Stimulated activated CD8-positive, alpha-beta memory T cell treated with anti-CD3 and anti-CD28 coated beads, Interleukin-7, amount 100 ng/mL, for 1 hour (primary cell): ENCODE measurements at places on chromosomes 2 and 18.

GRCh38 chr2:174334781-174335251 is at the start of gene SP9:
SP9 (plus strand) TSS chr2:174334954; CDS start chr2:174335093, 139 bp downstream.
- no peak for DNase-seq

DNA sequence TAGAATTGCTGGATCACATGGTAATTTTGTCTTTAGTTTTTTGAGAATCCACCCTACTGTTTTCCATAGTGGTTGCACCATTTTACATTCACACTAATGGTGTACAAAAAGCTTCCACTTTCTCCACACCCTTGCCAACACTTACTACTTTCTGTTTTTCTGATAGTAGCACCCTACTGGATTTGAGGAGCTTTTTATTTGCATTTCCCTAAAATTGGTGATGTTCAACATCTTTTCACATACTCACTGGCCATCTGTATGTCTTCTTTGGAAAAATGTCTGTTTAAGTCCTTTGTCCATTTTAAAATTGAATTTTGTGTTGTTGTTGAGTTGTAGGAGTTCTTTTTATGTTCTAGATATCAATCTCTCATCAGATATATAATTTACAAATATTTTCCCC is 3.5 kb downstream of the POLR1A start:
- no peak for DNase-seq

- no peak for DNase-seq
Observed at GRCh38 chr2:41686156-41686555, 361.7 kb upstream of the PKDCC start.

- DNase-seq = no peak
Observed at GRCh38 chr2:146312899-146313298, 1531.9 kb upstream of the ACVR2A start.

GRCh38 chr18:3839581-3839981 is 389.6 kb downstream of the TGIF1 start:
- no peak for DNase-seq

- no peak for DNase-seq
Observed at GRCh38 chr18:446941-447560, 53.5 kb downstream of the COLEC12 start.

GRCh38 chr2:67393237-67393636 is 3.9 kb upstream of the ETAA1 start:
- DNase-seq = no peak

DNA sequence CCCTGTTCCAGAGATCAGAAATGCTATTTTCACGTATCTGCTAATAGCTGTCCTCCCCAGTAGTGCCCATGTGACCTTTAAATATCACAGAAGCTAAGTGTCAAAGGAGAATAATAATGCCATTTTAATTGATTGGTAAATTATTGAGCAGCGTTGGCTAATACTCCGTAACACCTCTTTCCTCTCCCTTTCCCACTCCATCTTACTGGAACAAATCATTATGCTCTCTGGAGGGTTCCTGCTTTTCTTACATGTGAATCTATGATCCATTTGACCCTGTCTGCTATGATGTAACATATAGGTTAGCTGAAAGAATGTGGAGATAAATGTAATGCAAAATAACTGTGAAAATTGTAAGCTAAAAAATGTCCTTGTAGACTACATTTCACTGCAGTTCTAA is 383.6 kb upstream of the GYPC start:
- DNase-seq = no peak

GRCh38 chr2:12725233-12726187 is 8.8 kb downstream of the TRIB2 start:
- DNase-seq = no peak

- no peak for DNase-seq
Observed at GRCh38 chr2:60334610-60335009, 218.8 kb downstream of the BCL11A start.

GRCh38 chr2:109279243-109279860 is 150.3 kb downstream of the SH3RF3 start:
- no peak for DNase-seq

DNA sequence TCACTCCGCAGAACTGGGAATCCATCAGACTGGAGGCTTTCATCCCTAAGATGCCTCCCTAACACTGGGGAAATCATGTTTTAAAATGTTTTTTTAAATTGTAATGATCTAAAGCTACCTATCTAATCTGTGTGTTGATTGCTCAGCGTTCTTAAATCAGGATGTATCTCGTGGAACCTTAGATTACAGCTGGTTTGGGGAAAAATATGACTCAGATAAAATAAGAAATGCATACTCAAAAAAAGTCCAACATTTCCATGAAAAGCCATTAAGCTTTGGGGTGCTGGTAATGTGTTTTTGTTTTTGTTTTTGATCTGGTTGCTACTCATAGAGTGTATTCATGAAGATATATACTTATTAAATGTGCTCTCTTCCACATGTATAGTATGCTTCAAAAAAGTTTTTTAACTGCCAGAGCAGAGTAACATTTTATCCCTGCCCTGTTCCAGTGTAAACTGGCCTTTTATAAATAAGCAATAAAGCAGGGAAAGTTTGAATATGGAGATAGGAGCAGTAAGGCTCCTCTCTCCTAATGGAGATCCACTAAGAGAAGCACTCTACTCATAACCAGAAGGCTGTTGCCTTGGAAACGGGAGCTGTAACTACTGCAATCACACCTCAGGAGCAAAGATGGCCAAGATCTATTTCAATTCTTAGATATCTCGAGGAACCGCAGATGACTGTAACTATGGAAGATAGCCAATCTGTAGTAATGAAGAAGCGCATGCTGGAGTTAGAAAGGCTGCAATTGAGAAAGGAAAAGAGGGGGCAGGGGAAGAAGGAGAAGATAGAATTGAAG is 41.6 kb downstream of the ANKRD44 start:
- DNase-seq = no peak

- no peak for DNase-seq
Observed at GRCh38 chr2:240584486-240585031, 2.0 kb upstream of the CAPN10 start.

DNA sequence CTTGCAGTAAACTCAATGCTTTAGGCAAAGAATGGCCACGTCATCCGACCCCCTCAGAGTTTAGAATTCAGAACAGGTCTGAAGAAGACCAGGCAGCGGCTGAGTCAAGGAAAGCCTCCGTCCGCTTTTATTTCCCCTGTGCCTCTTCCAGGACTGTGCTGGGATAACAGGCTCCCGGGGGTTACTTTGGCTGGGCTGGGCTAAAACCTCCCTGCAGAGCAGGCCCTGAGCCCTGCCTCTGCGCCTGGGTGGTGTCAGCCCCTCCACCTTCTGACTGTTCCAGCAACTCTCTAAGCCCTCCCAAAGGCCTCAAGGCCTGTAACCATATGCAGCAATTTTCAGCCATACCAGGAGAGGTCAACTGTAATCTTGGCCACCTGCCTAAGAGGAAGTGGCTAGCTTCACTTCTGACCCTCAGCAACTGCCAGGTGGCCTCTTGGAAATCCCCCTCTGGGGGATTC is 166.5 kb downstream of the RPIA start:
- no peak for DNase-seq

- no peak for DNase-seq
Observed at GRCh38 chr2:51387235-51387634, 355.3 kb upstream of the NRXN1 start.

DNA sequence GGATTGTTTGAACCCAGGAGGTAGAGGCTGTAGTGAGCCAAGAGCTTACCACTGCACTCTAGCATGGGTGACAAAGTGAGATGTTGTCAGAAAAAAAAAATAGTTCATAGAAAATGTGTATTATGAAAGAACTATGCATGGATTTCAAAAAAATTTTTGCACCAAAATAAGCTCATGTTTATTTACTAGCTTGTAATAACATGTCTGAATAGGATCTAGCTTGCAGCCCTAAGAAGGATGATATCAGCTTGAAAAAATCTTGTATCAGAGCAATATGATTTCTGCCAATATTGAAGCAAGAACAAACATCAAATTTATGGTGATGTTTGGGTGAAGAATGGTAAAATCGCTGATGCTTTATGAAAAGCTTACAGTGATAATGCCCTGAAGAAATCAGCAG is 97.0 kb upstream of the RFX8 start:
- no peak for DNase-seq

- DNase-seq = no peak
Observed at GRCh38 chr18:46337271-46337670, 233.1 kb downstream of the HAUS1 start.

- DNase-seq = no peak
Observed at GRCh38 chr2:71510938-71511337, 57.6 kb downstream of the DYSF start.

DNA sequence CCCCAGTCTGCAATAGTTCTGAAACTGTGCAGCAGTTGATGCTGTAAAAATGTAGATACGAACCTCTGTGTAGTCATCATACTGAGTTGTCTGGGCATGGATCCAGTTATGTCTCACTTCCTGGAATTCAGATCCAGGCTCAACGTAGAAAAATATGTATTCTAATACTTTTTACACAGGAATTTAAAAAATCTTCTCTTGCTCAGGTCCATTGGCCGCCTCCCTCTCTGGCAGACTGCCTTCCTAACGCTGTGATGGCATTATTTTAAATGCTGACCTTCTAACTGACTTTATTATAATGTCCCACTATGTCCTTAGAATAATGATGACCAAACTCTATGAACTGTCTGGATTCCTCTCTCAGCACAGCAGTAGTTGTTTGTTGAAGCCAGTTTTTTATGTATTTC is 119.6 kb downstream of the FEZ2 start:
- no peak for DNase-seq

DNA sequence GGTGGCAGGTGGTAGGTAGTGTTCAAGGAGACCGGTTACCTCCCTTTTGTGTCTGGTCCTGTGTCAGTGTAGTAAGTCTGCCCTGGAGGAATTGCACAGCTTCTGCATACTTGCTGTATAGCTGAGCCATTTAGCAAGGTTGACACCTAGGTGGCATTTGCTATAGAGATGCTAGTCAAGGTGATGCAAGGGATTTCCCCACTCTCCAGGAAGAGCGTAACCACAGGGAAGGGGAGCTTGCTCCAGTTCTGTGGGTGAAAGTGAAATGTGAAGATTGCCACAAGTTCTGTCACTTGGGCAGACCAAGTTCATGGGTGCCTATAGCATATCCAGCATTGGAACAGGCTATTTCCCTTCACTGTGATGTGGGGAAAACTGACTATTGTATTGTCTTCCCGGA is 28.1 kb downstream of the NAT8 start:
- DNase-seq = no peak

- peak; percentile 20 for DNase-seq
Observed at GRCh38 chr2:39216346-39217191, 27.2 kb downstream of the CDKL4 start.

GRCh38 chr2:113148606-113149552 is 21.5 kb downstream of the IL1RN start:
- no peak for DNase-seq

- peak; percentile 6 for DNase-seq
Observed at GRCh38 chr2:203811491-203812221, 55.9 kb upstream of the CTLA4 start.

DNA sequence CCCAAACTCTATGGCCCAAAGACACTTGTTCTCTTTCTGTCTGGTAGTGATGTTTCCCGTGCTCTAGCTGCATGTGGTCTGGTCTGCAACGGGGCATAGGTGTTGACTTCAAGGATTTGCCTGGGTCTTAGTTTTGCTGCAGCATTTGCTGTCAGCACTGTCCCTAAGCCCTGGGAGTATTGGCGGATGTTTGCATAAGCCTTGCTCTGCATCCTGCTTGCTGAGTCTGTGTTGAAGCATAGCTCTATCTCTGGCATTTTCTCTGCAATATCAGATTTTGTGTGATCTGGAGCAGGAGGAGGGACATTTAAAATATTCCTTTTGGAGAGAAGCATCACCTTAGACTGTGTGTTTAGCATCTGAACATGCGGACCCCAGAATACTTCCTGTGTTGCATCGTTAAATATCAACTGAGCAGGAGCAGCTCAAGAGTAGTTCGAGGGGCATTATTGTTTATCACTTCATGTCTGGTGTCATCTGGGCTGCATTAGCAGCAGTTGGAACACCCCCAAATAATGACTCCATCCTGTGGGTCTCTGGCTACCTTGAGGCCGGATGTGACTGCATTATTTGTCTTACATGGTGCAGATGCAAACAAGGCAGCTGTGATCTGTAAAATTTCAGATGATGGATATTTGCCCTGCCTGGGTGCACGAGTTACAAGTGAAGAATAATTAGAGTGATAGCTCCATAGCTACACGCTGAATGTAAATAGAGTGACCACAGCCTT is 231.7 kb downstream of the TRIB2 start:
- no peak for DNase-seq
